Cortex of kidney (tissue), 1 donor: ENCODE measurements at places on chromosomes 6 and 20.

DNA sequence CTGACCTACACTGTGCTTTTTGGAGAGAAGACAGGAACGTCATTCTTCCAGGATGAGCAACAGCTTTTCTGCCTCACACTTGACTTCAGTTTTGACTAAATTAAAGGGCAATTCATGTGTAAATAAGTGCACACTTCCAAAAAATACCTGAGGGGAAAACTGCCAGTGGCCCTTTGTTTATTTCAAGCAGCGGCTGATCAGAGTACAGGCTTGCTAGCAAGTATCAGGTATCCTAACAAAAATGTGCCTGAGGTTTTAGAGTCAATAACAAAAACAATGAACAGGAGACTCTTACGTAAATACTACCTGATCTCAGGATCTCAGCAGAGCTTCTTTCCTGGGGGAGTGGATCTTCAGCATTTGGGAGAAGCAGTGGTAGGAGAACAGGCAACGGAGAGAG, 12.4 kb downstream of the LY86 start:
- DNase-seq: no peak

DNA sequence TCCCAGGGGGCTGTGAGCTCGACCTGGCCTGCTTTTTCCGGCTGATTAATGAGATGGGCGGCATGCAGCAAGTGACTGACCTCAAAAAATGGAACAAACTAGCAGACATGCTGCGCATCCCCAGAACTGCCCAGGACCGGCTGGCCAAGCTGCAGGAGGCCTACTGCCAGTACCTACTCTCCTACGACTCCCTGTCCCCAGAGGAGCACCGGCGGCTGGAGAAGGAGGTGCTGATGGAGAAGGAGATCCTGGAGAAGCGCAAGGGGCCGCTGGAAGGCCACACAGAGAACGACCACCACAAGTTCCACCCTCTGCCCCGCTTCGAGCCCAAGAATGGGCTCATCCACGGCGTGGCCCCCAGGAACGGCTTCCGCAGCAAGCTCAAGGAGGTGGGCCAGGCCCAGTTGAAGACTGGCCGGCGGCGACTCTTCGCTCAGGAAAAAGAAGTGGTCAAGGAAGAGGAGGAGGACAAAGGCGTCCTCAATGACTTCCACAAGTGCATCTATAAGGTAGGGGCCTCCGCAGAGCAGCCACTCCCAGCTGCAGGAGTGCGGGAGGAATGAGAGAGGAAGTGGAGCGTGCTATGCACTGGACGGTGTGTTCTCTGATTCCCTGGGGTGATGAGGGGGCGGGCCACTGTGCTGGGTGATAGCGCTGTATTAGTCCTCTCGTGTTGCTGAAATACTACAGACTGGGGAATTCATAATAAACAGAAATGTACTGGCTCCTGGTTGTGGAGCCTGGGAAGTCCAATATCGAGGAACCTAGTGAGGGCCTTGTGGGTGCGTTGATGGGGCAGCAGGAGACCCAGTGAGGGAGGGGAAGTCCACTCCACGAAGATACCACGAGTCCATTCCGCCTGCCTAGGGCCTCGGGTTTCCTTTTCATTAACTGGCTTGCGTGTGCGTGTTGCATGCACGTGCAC, 161.7 kb downstream of the DTNBP1 start:
- no peak for DNase-seq

DNA sequence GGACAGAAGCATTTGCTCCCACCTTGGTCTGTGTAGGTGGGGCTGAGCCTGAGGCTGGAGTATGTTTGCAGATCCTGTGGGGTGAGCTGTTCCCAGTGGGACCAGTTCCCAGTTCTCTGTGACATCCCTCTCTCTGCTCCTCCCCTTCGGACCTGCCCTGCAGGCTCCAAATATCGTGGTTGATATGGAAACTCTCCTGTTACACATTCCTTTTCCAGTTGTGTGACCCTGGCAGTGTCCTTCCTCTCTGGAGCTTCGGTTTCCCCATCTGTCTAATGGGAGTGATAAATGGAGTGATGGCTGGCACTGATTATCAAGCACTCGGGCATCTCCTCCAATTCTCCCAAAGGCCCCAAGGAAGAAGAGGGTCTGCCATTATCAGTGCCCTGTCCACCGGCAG, 15.7 kb upstream of the TGM2 start:
- DNase-seq: no peak

DNA sequence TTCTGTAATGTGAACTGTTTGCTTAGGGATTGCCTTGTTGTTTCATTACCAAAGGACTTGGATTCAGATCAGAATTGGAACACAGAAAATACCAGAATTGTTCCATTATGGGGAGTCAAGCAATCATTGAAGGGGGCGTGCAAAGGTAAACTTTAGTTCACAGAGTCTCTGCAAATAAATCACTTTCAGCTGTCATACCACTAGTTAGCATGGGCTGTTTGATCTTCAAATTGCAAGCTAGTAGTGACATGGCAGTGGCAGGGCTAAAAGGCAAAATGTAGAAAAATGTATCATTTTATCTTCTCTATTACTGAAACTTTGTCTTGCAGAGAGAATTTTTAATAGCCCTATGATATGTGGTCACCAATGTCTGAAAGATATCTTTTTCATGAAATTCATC, 483.2 kb upstream of the NRSN1 start:
- no peak for DNase-seq

- DNase-seq: no peak
Observed at GRCh38 chr6:169868458-169868857, 117.0 kb downstream of the ERMARD start.

DNA sequence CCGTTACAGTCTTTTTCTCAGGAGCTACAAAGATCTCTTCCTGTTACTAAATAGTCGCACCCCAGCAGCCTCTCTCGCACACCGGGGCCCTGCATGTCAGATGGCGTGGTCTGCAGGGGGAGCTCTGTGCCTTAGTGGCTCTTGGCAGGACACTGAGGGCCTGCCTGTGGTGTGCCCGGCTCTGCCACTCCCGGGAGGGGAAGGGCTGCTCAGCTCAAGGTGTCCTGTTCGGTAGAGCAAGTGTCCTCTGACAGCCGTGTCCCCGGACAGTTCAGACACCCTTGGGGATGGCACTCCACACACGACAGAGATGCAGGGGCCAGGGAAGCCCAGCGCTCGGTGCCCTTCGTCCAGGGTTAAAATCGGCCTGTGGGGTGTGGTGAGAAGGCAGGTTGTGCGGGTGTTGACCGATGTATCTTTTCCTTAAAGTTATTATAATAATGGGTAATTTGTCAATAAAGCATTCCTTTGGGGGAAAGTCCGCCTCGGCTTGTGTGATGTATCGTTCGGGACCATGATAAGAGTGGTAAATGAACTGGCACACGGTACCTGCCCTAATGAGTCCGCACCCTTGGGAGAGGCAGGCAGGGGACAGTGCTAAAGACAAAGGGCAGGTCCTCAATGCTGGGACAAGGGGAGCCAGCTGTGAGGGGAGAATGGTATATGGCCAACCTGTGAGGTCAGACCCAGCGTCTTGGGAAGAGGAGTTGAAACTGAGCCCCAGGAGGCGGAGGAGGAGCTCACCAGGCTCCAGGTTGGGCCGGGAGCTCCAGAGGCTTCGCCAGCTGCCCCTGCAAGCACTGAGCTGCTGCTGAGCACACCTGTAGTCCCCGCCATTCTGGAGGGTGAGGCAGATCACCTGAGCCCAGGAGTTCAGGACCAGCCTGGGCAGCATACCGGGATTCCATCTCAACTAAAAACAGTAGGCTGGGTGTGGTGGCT, 3.6 kb upstream of the DNAJC5 start:
- no peak for DNase-seq

- DNase-seq: no peak
Observed at GRCh38 chr20:63322933-63323273, 29.9 kb downstream of the COL20A1 start.

DNA sequence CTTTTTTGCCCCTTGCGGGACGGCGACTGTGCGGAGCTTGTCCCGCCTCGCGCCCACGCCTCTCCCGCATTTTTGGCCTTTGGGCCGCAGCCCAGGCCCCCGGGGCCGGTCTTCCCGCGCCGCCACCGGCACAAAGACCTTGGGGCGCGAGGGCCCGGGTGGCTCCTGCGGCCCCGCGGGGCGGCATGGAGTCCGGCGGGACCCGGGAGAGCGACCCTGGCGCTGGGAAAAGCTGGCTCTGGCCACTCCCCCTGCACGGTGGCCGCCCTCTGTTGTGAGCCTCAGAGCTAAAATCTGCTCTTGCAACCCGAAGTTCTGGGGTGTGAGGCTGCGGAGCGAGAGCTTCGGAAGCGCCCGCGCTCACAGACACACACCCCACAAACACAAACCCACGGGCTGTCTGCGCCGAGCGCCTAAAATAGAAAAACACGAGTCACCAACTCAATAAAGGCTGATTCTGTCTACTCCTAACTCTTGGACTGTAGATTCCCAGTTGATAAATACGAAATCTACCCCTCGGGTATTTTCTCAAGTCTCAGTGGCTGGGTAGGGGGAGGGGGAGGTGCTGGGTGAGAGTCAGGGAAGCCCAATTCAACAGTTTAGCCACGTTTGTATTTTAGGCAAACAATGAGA, 496 bp upstream of the BEND3 start:
- no peak for DNase-seq

- DNase-seq: no peak
Observed at GRCh38 chr6:34573567-34574183, 17.5 kb upstream of the SPDEF start.

DNA sequence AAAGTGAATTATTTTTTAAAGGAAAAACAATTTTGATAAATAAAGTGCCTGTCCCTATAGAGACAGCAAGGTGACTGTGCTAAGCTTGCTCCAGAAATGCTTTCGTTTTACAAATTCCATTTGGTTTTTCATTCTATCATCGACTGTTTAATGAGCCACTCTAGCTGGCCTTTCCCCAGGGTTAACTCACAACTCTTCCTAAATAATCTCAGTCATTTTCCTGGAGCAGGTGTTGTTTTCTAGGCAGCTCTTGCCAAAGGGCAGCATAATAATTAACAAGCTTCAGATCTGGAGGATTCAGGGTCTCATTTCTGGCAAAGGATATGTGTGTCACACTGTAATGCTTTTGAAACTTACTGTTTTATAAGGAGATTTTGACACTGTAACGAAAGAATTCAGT, 184.2 kb downstream of the KHDC1L start:
- DNase-seq: no peak

- no peak for DNase-seq
Observed at GRCh38 chr20:21270806-21271205, 32.3 kb upstream of the XRN2 start.
